ENCODE measurements at places on chromosomes 11 and 22.

- no peak for DNase-seq
Observed at GRCh38 chr11:92296138-92296515, 71.5 kb downstream of the FAT3 start.

GRCh38 chr11:76622493-76623094 lies 48.0 kb downstream of the LRRC32 start:
- DNase-seq, result no peak

DNA sequence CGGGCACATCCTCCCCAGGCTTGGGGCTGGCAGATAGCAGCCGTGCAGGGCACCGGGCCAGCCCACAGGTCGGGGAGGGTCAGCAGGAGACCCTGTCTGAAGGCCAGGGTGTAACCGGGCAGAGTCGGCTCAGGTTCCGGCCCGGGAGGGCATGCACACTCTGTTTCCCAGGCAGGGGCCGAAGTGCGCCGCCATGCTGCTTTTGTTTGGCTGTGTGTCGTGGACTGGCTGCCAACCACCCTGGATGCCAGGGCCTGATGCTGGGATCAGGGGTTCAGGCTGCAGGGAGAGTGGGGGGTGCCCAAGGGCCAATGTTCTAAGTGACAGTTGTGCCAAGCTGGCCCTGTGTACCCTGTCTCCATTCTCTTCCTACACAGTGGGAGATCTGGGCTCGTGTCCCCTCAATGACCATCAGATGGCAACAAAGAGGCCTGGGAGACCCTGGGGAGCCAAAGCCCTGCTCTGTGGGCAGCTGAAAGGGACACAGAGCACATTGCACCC lies 120.9 kb upstream of the B3GAT1 start:
- DNase-seq, result no peak

GRCh38 chr11:128934926-128935325 lies 7.7 kb downstream of the TP53AIP1 start:
- DNase-seq, result no peak

DNA sequence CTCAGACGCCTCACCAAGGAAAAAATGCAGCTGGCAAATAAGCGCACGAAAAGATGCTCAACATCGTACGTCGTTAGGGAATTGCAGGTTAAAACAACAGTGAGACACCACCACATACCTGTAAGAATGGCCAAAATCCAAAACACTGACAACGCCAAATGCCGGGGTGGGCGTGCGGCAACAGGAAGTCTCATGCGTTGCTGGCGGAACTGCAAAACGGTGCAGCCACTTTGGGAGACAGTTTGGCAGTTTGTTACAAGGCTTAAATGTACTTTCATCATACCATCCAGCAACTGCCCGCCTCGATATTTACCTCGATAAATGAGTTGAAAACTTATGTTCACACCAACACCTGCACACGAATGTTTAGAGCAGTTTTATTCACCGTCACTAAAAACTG lies 7.5 kb upstream of the CTSD start:
- DNase-seq, result peak; percentile 5

- DNase-seq, result no peak
Observed at GRCh38 chr11:41826085-41826484, 366.6 kb upstream of the LRRC4C start.

DNA sequence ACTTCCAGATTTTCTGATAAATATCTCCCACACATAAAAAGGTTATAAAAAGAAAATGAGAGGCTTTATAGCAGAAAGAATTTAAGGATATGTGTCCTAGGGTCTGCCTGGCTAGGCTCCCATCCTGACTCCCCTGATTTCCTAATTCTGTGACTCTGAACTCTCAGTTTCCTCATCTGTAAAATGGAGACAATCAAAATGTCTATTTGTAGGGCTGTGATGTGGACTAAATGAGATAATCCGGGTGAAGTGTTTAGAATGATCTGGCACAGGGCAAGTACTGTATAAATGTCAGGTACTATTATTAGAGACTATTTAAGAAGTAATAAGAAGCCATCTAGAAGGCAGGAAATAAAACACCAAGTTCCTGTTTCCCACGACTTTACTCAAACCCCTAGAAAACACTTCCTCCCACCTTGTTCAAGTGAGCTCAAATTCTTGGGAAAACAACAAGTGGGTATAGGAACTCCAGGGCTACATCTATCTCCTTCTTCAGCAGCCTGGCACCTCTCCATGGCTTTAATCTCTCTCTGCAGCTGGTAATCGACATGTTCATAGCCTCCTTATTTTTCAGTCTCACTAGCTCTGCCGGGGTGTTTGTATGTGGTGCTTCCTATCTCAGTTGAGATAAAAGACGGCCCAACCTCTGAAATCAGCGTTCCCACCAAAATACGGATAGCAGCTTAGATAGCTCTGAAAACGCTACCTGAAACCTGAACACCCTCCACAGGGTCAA lies 6.7 kb downstream of the ASCC2 start:
- DNase-seq, result no peak

- no peak for DNase-seq
Observed at GRCh38 chr11:132519241-132519815, 1013.0 kb downstream of the OPCML start.

- no peak for DNase-seq
Observed at GRCh38 chr11:120078397-120078796, 59.5 kb downstream of the TRIM29 start.

DNA sequence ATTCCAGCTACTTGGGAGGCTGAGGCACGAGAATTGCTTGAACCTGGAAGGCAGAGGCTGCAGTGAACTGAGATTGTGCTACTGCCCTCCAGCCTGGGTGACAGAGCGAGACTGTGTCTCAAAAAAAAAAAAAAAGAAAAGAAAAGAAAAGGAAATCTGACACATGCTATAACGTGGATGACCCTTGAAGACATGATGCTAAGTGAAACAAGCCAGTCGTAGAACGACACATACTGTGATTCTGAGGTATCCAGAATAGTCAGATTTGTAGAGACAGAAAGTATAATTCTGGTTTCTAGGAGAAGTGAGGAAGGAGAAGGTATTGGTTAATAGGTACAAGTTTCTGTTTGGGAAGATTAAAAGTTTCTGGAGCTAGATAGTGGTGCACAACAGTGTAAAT lies 6.7 kb upstream of the APOA5 start:
- no peak for DNase-seq

DNA sequence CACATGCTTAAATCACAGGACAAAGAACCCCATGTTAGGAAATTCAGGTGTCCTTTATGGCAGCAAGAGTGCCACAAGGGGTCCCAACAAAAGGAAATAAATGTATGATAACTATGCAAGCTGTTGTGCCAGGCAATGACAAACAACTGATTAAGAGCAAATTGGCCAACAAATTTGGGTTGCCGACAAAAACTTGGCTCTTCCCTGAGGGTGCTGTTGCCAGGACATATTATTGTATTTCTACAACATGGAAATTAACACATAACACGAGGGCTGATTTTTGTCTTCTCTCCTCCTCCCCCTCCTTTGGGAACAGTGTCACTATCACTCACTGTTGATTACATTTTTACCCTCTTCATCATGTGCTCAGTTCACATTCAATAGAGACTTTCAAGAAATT lies 56.0 kb downstream of the LRRC4C start:
- no peak for DNase-seq

- no peak for DNase-seq
Observed at GRCh38 chr11:119992171-119993051, 145.5 kb downstream of the TRIM29 start.

GRCh38 chr11:79413268-79413667 lies 27.6 kb downstream of the TENM4 start:
- peak; percentile 57 for DNase-seq

DNA sequence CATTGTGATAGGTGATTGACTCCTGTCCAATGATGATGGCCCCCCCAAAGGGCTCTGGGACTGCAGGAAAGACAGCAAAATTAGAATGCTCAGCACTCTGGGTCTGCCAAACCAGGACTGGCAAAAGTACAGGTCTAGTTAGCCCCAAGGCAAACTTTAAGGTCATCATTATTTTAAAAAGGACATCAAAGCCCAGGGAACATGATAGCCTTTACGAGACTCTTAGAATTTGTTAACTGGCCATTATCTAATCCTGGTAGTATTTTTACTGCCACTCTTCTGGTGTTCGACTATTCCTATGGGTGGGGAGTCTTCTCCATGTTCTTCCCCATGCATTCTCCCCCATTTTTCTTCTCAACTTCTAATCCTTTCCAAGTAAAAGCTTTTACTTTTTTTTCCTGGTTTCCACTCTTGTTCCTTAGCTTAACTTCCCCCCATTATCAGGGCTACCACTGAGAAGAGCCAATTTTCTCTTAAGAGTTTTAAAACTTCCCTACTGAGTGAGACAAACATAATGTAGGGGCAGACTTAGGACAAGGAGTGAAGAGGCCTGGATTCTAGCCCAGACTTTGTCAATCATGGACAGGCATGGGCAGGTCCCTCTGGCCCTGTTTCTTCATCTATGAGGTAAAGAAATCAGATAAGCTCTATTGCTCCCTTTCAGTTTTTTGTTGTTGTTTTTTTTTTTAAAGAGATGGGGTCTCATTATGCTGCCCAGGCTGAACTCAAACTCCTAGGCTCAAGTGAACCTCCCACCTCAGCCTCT lies 7.1 kb downstream of the DDB1 start:
- DNase-seq, result no peak

- peak; percentile 87 for DNase-seq
Observed at GRCh38 chr22:22195265-22196017, 49.1 kb upstream of the VPREB1 start.

DNA sequence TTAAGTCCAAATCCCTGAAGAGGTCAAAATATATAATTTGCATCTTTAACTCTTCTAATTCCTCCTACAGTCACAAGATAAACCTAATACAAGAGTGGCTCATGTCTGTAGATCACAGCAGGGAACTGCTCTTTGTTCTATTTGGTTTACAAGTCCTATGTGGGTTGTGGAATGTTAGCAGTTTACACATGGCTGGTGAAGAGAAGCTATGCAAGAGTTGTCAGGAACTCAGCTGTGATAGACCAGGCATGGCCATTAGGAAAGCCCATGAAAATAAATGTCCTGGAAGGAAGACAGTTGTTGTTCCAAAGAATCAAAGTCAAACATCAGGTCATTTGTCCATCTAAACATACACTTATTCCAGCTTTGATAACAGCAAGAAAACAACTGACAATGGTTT lies 312.4 kb upstream of the PITPNB start:
- no peak for DNase-seq

DNA sequence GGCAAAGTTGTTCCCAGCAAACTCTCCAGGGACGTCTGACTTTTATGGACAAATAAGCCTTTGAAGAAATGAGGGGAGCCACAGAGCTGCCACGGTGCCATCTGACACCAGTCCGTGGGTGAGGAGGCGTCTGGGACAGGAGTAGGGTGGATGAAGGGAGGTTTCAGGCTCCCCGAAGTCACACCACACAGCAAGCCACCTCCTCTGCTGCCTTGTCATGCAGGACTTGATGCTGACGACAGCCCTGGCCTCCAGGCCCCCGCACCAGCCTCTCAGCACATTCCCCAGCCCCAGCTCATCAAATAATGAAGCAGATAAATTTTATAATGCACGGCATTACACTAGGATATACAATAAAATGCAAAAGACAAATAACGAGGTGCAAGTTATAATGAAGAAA lies 156.5 kb downstream of the CEP164 start:
- DNase-seq, result no peak

DNA sequence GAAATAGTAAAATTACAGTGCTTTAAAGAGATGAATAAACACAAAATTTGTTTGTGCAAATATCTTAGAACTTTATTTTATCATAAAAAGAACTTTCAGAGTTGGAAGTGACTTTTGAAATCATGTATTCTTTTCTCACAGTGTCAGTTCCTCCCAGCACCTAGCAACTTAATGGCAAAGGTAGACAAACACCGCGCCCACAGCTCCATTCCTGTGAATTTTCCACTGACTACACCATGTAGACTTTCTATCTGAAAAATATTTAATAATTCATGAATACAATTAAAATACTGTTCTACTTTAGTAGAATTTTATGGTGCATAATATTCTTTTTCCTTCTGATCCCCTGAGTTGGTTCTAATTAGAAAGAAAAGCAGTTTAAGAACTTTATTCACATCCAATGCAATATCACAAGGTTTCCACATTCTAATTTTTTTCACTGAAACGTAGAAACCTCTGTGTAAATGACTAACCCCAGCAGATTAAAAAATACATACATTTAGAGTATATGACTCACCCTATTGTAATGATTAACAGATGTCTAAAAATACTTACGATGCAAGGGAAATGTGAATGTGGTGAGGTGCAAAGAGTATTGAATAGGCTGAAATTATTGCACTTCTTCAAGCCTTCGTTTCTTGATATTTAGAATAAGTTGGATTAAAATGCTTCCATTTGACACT lies 218.2 kb upstream of the CCDC179 start:
- no peak for DNase-seq

DNA sequence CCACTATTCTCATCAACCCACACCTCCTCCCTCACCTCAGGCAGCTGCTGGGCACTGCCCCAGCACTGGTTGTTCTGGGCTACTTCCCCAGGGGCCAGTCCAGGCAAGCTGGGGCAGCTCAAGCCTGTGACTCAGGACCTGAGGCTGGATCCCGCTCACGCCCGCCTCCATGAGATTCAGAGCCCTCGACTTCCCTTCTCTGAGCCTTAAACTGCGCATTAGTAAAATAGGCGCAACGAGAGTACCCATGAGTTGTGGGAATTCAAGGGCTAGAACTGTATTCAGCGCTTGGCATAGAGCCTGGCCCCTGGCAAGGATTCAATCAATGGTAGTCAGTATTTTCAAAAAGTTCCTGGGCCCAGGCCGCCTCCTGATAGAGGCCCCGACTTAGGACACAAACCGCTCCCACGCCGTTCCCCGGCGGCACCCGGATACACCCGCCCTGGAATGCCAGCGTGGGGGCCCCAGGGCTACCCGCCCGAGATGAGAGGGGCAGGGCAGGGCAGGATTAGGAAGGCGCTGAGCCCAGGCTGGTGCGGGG lies 723 bp upstream of the CD82 start:
- peak; percentile 63 for DNase-seq

- DNase-seq, result no peak
Observed at GRCh38 chr22:23086787-23087186, 16.5 kb downstream of the GNAZ start.

DNA sequence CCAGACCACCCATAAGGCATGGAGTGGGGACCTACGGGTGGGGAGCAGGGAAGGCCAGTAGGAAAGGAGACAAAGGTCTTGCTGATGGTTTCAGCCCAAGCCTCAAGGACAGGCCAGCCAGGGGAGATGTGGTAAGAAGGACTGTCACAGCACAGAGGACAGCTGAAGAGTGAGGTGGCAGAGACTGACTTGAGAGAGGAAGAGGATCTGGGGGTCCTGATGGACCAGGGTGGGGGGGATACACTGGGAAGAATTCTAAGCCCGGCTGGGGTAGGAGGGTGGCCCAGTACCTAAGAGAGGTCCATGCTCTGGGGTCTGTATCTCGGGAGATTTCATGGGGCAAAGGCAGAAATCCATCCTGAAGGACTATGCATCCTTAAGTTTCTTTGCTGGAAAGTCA lies 66.1 kb upstream of the THY1 start:
- DNase-seq, result no peak

- DNase-seq, result no peak
Observed at GRCh38 chr11:105181521-105181920, 42.0 kb upstream of the CARD18 start.

GRCh38 chr11:12725055-12725862 lies 51.0 kb downstream of the TEAD1 start:
- no peak for DNase-seq

- no peak for DNase-seq
Observed at GRCh38 chr22:27139935-27140511, 482.6 kb downstream of the MIAT start.

- DNase-seq, result peak; percentile 82
Observed at GRCh38 chr11:47257517-47258316, at the start of gene NR1H3. Gene NR1H3 (plus strand): TSS chr11:47257996. CDS start chr11:47259217, 1,221 bp downstream.

Data from transverse colon (tissue), 4 donors.